Natural killer cell (primary cell): ENCODE measurements at places on chromosomes 6 and 20. TPM values are rescaled to one million over a fixed set of nuclear protein-coding genes. Genes with fewer than 3 reads are reported as not detected.
A peak's percentile ranks its signal among the peaks of the same experiment; 100 is the strongest.

GRCh38 chr6:5108536-5109150, 23.5 kb downstream of the PPP1R3G start:
- no peaks in the 10 kb centered on the region for H3K27me3 ChIP-seq
- DNase-seq = no peak
- no peaks in the 10 kb centered on the region for H3K4me1 ChIP-seq
- no peaks in the 10 kb centered on the region for H3K36me3 ChIP-seq
- no peak overlapping the region for H3K27ac ChIP-seq
- no peak overlapping the region for H3K4me3 ChIP-seq

DNA sequence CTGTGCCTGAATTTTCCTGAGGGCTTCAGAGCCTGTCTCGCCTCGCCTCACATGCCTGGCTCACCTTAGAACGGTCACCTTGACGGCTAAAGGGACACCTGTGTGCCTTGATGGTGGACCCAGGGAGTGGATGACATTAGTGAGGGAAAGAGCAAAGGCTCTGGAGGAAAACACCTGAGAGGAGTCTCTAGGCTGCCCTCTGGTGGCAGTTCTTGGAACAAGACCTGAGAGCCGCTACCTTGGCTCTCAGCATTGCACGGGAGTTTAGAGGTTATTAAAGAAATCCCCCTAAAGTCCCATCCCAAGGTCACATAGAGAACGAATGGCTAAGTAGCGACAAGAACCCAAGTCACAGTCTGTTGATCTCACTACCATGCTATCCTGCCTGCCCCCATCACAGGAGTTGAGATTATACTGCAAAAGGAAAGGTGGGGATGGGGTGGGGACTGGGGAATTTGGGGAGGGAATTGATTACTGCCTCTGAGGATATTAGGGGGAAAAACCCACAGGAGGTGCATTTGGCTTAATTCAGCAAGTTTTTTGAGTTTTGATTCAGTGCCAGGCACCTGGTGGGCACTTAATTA, 7.9 kb upstream of the CDSN start:
- H3K27me3 ChIP-seq = no peaks in the 10 kb centered on the region
- no peaks in the 10 kb centered on the region for H3K4me1 ChIP-seq
- peak; percentile 85 for DNase-seq
- H3K27ac ChIP-seq = no peak overlapping the region

DPPA5 gene
- not detected for total RNA-seq

DNA sequence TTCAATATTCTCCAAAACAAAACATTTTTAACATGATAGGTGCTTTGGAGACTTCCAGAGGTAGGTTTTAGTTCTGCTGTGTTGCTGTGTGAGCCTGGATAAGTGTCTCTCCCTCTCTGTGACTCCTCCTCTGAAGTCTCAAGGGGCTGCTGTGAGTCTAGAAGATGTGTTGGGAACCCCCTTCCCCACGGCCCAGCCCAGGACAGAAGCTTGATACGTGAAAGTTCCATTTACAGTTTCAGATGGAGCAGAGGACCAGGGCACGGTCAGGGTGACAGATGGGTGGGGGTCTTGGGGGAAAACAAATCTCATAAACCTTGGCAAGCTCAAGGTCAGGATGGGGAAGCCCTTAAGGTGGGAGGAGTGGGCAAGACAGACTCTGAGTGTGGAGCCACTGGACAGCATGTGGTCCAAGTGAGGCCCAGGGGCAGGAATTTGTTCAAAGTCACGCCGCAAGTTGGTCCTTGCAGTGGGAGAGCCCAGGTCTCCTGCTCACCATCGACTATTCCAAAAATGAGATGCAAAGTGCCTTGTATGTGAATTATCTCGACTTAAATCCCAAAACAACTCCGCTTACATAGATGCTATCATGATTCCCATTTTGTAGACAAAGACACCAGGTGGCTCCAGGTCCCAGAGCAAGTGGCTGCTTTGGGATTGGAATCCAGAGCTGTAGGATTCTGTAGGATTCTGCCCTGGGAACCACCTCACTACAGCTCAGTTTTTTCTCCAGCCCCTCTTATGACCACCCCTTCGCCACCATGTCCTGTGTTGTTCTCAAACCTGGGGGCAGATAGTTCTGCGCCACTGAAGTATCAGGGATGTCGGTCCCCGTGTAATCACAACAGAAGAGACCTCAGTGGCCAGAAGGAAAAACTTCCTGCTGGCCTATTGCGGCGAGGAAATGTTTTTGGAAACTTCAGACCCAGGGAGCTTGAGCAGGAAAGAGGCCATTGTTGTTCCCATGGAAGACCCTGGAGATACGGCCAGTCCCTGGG, 1.9 kb downstream of the TGM2 start:
- H3K4me3 ChIP-seq = no peak overlapping the region
- H3K36me3 ChIP-seq = no peaks in the 10 kb centered on the region

XKR7 gene
- not detected for total RNA-seq

- DNase-seq = no peak
- no peaks in the 10 kb centered on the region for H3K4me1 ChIP-seq
- H3K27me3 ChIP-seq = no peaks in the 10 kb centered on the region
- no peaks in the 10 kb centered on the region for H3K36me3 ChIP-seq
These were observed 69.4 kb upstream of the CLDN20 start for GRCh38 chr6:155194399-155194798.

DNA sequence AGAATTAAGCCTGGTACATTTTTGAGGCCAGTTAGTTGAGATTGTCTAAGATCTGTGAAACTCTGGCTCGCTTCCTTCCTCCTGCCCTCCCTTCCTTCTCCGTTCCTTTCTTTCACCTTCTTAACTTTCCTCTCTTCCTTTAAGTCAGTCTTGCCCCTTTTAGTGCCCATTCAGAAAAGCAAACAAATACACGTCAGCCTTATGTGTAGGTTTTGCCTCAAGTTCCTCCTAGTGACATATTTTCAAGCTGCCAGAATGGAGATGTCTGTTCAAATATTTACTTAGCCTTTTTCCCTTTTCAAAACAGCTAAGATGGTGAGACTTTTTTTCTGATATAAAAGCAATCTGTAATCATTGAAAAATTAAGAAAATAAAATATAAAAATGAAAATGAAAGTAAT, 178.4 kb downstream of the FARS2 start:
- no peak for DNase-seq
- H3K27me3 ChIP-seq = no peaks in the 10 kb centered on the region
- H3K27ac ChIP-seq = no peak overlapping the region
- no peaks in the 10 kb centered on the region for H3K36me3 ChIP-seq
- no peak overlapping the region for H3K4me3 ChIP-seq
- no peaks in the 10 kb centered on the region for H3K4me1 ChIP-seq

GRCh38 chr6:168943231-168943905, 310.3 kb downstream of the THBS2 start:
- DNase-seq = no peak
- no peaks in the 10 kb centered on the region for H3K27me3 ChIP-seq
- H3K36me3 ChIP-seq = no peaks in the 10 kb centered on the region
- no peak overlapping the region for H3K4me3 ChIP-seq

PRKN gene
- 1.9 TPM for total RNA-seq

DNA sequence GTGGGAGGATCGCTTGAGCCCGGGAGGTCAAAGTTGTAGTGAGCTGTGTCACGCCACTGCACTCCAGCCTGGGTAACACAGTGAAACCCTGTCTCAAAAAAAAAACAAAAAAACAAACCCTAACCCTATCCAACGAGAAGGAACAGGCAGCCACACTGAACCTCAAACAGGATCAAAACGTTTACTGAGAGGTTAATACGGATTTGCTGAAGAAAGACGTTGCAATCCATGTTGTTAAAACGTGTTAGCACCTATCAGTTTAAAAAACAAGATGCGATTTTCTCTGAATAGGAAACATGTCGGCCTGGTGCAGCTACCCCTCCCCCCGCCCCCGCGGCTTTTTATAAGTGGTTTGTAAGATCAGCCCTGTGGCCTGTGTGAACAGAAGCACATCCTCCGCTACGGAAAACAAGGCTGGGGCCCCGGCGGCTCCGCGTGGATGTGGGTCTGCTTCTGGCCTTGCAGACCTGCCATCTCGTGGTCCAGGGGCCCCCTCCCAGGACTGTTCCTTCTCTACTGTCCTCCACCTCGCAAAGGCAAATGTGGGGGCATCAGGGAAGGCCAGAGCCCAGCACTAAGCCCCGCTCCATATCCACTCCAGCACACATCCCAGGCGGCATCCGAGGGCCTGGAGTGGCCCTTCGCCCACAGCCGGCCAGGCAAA, 11.4 kb downstream of the SLC2A4RG start:
- H3K36me3 ChIP-seq = no peaks in the 10 kb centered on the region
- H3K4me3 ChIP-seq = no peak overlapping the region
- DNase-seq = peak; percentile 85
- peak overlapping the region; percentile 49 for H3K27ac ChIP-seq
- H3K27me3 ChIP-seq = no peaks in the 10 kb centered on the region

EYA4 gene
- total RNA-seq = not detected

- H3K27me3 ChIP-seq = no peaks in the 10 kb centered on the region
- no peak for DNase-seq
These were observed 10.5 kb downstream of the MRPS18A start for GRCh38 chr6:43676962-43677606.

GRCh38 chr6:72316675-72317380, 305.0 kb upstream of the KCNQ5 start:
- H3K27me3 ChIP-seq = no peaks in the 10 kb centered on the region
- no peak overlapping the region for H3K27ac ChIP-seq
- no peak overlapping the region for H3K4me3 ChIP-seq

GRCh38 chr6:135458051-135458450, 39.5 kb downstream of the AHI1 start:
- no peaks in the 10 kb centered on the region for H3K27me3 ChIP-seq
- no peak overlapping the region for H3K27ac ChIP-seq
- H3K4me3 ChIP-seq = no peak overlapping the region
- no peaks in the 10 kb centered on the region for H3K36me3 ChIP-seq

TNF gene
- total RNA-seq = 24.2 TPM

DNA sequence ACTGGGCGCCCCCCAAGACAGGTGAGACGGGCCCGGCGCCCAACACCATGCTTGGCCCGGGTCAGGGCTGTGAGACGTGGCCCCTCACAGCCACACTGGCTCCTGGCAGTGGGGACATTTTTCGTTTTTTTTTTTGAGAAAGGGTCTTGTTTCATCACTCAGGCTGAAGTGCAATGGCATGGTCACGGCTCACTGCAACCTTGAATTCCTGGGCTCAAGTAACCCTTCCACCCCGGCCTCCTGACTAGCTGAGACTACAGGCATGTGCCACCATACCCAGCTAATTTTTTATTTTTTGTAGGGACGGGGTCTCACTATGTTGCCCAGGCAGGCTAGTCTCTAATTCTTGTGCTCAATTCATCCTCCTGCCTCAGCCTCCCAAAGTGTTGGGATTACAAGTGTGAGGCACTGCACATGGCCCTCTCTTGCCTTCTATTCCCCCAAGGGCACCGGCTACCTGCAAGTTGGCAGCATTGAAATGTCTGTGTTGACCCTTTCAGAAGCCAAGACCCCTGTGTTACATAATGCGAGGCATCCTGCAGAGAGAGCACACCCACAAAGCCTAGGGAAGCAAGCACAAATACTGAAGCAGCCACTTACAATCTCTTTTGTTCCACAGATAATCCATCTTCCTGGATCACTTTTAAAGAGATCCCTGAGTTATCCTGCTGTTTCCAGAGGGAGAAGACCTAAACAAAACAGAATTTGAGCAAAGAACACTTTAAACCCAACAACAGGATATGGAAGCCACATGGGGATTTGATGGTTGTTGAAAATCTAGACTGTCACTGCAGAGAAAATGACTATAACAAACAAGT, 57.5 kb upstream of the SLC4A11 start:
- no peaks in the 10 kb centered on the region for H3K4me1 ChIP-seq
- no peak overlapping the region for H3K4me3 ChIP-seq
- H3K27ac ChIP-seq = no peak overlapping the region
- no peak for DNase-seq
- no peaks in the 10 kb centered on the region for H3K27me3 ChIP-seq

BAG2 gene
- total RNA-seq = 3.6 TPM

GRCh38 chr20:25508083-25508770, 77.1 kb downstream of the NINL start:
- no peak for DNase-seq
- H3K36me3 ChIP-seq = no peaks in the 10 kb centered on the region
- no peak overlapping the region for H3K4me3 ChIP-seq
- no peaks in the 10 kb centered on the region for H3K4me1 ChIP-seq
- H3K27ac ChIP-seq = no peak overlapping the region

GRCh38 chr20:17617868-17618672, 48.2 kb downstream of the DSTN start:
- H3K4me1 ChIP-seq = peaks cover 32% of the 10 kb centered on the region
- H3K36me3 ChIP-seq = peaks cover 59% of the 10 kb centered on the region
- no peak overlapping the region for H3K4me3 ChIP-seq
- H3K27me3 ChIP-seq = no peaks in the 10 kb centered on the region

GRCh38 chr6:12715437-12715836, 1.1 kb upstream of the PHACTR1 start:
- no peak overlapping the region for H3K27ac ChIP-seq
- no peak for DNase-seq
- H3K4me3 ChIP-seq = no peak overlapping the region

DNA sequence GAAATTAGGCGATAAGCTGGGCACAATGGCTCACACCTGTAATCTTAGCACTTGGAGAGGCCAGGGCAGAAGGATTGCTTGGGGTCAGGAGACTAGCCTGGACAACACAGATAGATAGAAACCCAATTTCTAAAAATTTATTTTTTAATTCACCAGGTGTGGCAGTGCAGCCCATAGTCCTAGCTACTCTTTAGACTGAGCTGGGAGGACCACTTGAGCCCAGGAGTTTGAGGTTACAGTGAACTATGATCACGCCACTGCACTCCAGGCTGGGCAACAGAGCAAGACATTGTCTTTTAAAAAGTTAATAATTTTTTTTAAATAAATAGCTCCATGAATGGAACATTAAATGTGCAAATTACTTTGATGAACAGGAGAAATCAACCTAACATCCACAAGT, 8.2 kb downstream of the ZNF318 start:
- H3K4me1 ChIP-seq = peaks cover 6% of the 10 kb centered on the region
- H3K27ac ChIP-seq = no peak overlapping the region
- peak; percentile 21 for DNase-seq
- no peaks in the 10 kb centered on the region for H3K27me3 ChIP-seq

CYP24A1 gene
- total RNA-seq = not detected

INSM1 gene
- total RNA-seq = not detected

GRCh38 chr6:41937861-41938574, 3.6 kb downstream of the CCND3 start:
- H3K27ac ChIP-seq = peak overlapping the region; percentile 61
- peaks cover 86% of the 10 kb centered on the region for H3K4me1 ChIP-seq
- peak overlapping the region; percentile 92 for H3K4me3 ChIP-seq
- peak; percentile 81 for DNase-seq
- H3K36me3 ChIP-seq = peaks cover 45% of the 10 kb centered on the region
- H3K27me3 ChIP-seq = no peaks in the 10 kb centered on the region

GRCh38 chr6:104642871-104643270, 216.8 kb downstream of the HACE1 start:
- no peak for DNase-seq
- no peaks in the 10 kb centered on the region for H3K36me3 ChIP-seq
- no peak overlapping the region for H3K27ac ChIP-seq
- no peaks in the 10 kb centered on the region for H3K4me1 ChIP-seq
- no peak overlapping the region for H3K4me3 ChIP-seq
- no peaks in the 10 kb centered on the region for H3K27me3 ChIP-seq

- no peaks in the 10 kb centered on the region for H3K27me3 ChIP-seq
- H3K36me3 ChIP-seq = peaks cover 28% of the 10 kb centered on the region
- H3K4me3 ChIP-seq = no peak overlapping the region
- peak overlapping the region; percentile 86 for H3K27ac ChIP-seq
These were observed 15.1 kb downstream of the ACSS1 start for GRCh38 chr20:25042531-25043498.
